ENCODE measurements at places on chromosomes 5 and 9.

DNA sequence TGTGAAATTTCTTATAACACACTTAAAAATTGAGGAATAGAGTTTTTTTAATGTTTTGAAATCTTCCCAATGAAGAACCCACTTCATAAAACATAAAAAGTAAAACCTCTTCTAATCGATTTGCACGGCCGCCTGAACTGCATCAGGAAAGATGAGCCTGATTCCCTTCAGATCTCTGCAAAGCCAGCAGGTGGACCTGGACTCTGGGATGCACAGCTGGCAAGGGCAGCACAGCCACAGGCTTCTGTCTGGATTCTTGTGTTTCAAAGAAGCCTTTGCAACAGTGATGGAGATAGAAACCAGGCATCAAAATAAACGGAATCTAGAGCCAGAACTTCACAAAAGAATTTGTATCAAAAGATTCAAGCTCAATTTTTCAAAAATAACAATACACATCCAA is 36.0 kb upstream of the SPATA31C2 start:
- no peak for DNase-seq

DNA sequence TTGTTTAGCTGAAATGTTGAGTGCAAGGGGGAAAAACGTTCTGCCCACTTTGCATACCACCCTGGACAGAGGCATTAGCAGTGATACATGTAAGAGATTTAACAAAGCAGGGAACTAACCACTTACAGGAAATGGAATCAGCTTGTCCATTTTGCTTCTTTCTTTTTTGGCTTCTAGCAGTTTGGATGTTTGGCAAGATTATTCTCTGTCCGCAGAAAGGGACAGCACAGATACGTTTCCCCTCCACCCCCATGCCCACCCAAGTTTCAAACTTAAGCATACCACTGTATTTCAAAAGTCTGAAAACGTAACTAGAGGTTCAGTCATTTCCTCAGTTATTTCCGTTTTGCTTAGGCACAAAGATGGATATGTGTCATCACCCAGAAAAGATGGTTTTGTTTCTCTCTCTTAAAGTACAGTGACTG is 118.4 kb downstream of the GDNF start:
- DNase-seq = no peak

GRCh38 chr5:73698011-73698410 is 72.0 kb downstream of the ARHGEF28 start:
- no peak for DNase-seq

DNA sequence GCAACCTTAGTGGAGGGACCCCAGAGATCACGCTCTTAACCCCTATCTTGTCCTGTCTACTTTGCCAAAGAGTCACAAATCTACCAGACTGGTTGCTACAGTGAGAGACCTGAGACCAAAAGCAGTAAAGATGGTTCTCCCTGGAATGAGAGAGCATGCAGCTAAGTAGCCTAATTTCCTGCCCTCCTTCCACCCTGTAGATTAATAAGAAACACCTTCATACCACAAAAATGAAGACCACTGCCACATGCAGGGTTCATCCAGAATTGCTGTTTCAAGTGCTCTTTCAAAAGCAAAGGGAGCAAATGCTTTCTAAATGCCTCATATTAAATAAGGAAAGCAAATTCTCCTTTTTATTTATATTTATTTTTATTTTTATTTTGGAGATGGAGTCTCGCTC is 119.1 kb downstream of the UGCG start:
- DNase-seq = no peak

DNA sequence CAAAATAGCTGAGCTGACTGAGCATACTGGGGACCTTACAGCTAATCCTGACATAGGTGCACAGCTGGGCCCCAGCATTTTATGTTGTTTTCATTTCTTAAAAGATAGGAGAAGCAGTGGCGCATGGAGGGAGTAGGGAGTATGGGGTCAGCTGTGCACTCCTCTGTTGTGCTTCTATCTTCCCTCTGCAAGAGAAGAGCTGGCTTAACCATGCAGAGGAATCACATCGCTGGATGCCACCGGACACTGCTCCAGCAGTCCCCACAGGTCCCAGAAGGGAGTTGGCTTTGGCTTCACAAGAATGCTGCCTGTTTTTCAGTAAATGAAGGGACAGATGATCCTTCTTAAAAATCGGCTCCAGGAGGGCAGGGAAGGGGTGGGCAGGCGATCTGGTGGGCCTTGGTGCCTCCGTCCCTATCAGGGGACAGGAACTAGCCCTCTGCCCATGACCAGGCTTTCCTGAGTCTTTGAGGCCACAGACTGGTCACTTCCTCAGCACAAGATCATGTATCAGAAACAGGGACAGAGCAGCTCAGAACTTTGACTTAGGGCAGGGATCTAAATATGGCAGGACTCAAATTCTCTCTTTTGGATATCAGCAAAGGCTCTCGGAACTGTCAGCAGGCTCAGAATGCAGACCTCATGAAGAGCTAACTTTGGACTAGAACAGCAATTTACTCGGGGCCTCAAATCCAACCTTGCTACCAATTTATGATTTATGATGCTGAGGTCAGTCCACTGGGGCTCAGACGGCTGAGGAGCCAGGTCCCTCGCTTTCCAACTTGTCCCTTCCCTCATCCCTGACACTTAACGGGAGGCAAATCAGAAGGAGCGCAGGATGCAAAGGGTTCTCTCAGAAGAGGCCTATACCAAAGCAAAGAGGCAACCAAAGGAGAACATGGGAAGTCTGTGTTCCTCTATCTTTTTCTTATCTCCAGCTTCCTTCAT is 47.2 kb downstream of the MARCHF3 start:
- no peak for DNase-seq

DNA sequence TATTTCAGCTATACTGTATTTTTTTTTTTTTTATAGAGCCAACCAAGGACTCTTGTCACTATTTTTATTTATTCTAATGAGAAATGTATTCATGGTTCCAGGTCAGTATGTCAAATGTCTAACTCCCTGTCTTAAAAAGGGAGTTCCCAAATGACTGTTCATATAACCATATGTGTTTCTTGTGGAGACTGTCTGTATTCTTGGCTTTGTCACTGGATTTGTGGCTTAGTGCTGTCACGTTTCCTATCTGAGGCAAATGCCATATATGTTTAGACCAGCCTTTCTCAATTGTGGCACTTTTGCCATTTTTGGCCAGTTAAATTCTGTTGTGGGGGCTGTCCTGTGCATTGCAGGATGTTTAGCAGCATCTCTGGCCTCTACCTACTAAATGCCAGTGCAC is 3.1 kb downstream of the GCNT1 start:
- DNase-seq = no peak

GRCh38 chr5:59522201-59522831 is 371.2 kb downstream of the PDE4D start:
- no peak for DNase-seq

DNA sequence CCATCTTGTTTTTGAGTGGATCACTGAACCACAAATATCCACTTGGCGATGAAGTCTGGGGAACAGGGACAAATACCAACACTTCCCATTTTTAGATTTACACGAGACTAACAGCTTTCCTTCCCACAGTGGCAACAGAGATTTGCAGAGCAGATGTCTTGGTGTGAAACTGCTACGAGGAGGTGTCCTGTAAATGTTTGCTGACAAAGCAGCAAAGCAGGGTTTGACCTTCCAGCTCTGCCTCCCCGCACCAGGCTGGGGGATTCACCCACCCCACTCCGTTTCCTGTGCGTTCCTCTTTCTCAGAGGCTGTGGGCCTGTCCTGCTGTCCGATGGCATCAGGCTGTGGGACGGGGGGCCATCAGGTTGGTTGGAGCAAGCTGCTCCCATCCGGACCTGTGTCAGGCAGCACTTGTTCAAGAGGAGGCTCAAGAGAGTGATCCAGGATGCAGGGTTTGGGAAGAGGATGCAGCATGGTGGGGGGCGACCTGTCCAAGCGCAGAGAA is 693 bp upstream of the RGS3 start:
- DNase-seq = no peak

GRCh38 chr9:95732802-95733688 is 142.4 kb upstream of the ERCC6L2 start:
- no peak for DNase-seq

GRCh38 chr9:70881333-70881732 is 240.1 kb downstream of the TRPM3 start:
- no peak for DNase-seq

GRCh38 chr9:89969881-89970639 is 365.2 kb downstream of the GADD45G start:
- DNase-seq = no peak

- no peak for DNase-seq
Measured at GRCh38 chr5:34519489-34520220, 136.5 kb upstream of the RAI14 start.

- no peak for DNase-seq
Measured at GRCh38 chr9:129225815-129226214, 47.8 kb upstream of the IER5L start.

DNA sequence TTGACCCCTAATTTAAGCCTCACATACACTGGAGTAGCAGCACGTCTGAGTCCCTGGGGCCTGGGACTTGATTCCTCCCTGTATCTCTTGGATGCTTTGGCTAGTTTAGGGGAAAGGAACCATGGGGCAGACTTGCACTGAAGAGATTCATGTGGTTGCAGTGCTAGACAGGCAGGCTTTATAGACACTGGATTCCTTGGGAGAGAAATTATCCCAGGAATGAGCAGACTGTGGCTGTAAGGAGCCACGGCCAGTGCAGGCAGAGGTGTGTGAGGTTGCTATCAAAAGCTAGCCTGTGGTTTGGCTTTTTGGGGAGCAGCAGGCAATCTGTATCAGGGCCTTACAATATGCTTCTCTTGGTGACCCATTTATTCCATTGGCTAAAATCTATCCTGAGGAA is 20.5 kb upstream of the PITX1 start:
- DNase-seq = no peak

- no peak for DNase-seq
Measured at GRCh38 chr5:170357955-170358444, 31.2 kb downstream of the KCNMB1 start.

DNA sequence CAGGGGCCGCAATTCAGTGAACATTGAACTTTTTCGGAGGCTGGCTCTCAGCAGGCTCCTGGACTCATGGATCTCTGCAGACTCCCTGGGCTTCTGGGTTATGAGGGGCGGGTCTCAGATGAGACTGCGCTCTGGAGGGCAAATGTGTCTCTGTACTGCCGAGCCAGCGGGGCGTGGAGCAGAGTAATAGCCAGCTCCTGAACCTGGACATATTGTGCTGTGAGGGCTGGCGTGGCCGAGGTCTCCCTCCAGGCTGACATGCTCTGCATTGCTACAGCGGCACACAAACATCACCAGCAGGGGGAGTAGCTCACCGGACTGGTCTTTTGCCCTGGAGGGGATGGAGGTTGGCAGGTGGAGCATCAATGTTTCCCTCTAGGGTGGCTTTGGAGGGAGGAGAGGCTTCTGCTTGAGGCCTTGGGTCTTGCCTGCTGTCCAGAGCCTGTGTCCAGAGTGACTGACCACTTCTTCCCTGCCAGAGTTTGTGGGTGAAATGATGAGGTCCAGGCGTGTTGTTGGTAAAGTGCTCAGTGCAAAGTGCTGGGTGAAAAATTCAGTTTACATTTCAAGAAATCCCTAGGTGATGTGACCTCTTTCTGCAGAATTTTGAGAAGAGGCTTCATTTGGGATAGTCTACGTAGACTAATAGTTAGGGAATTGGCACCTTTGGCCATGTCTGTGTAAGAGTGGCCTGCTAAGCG is 10.9 kb upstream of the GADD45G start:
- DNase-seq = peak; percentile 41

- DNase-seq = no peak
Measured at GRCh38 chr5:116583862-116584222, 9.2 kb upstream of the SEMA6A start.

DNA sequence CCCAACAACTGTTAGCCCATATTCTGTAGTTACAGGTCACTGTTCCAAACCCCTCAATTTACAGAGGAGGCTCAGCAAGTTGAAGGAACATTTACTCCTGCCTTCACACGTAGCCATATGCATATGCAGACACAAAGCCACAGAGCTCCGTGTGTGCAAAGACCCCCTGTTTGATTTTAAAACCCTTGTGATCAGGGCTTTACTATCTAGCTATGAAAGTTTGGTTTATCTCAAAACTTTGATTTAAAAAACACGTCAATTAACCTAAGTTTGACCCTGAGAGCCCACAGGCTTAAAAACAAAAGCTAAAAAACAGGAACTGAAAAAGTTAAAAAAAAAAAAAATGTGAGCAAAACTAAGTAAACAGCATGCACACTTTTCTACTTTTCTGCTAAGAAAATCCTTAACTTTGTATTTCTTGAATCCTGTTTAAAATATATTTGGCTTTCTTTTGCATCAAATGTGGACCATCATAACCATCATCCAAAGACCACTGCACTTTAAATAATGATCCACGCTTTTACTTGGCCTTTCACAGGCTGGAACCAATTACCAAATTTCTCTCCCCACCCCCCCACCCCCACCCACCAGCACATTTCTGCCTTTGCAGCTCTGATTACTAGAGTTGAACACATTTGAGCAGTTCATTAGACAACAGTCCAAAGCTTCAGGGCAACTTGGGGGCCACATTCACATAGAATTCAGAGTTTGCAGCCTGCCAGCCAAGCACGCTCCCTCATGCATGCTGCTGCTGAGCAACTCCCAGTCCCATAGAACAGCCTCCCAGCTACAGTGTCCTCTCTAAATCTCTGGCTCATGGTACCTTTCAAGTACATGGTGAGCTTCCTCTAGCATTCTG is 128.8 kb upstream of the MAP3K1 start:
- DNase-seq = no peak

DNA sequence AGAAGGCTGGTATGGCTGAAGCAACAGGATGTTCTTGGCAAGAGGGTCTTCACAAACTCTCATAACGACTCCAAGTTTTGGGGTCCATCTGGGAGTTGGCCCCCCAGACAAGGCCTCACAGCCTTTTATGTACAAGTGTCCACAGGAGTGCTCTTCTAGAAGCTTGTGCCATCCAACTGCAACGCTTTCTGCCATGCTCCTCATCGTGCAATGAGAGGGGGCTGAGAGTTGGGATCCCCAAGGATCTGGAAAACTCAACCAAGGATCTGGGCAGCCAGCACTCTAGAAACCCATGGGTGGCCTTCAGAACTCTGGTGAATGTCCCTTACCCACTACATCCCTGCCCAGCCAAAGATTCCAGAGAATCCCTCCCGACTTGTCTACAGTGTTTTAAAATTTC is 8.5 kb upstream of the AMBP start:
- no peak for DNase-seq

GRCh38 chr9:106321394-106322180 is 541.4 kb upstream of the ZNF462 start:
- DNase-seq = no peak

DNA sequence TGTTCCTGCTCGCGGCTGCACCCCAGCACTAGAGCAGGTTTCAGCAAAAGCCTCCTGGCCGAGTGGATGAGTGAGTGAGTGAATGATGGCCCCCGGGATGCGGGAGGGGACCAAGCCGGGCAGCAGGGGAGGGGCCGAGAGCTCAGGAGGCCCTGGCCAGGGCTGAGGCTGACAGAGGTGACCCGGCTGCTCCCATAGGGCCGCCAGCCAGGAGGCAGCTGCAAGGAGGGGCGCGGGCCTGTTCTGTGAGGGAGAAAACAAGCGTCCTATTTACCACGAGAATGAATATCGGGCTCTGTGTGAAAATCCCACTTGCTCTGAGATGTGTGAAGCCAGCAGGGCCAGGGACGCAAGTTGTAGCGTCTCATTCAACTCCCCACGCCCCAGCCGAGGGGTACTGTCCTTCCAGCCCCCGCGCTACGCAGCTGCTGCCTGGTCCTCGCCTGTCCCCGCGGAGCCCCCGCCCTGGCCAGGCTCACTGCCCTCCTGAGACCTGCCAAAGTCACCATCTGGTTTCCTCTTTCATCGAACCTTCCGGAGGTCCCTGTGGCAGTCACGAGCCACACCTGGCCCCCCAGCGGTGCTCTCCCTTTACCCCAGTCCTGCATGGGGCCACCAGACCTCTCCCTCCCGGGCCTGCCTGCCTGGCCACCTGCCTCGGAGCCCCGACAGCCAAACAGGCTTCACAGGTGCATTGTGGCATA is 38.8 kb downstream of the RASGEF1C start:
- DNase-seq = no peak

Data from stimulated activated CD4-positive, alpha-beta T cell treated with anti-CD3 and anti-CD28 coated beads, Interleukin-1b, Interleukin-23, amount 100 ng/mL, for 24 hours (primary cell).